ENCODE measurements at places on chromosomes 3 and 15.

- DNase-seq, result no peak
Observed at GRCh38 chr3:149736175-149736952, 15.9 kb downstream of the COMMD2 start.

DNA sequence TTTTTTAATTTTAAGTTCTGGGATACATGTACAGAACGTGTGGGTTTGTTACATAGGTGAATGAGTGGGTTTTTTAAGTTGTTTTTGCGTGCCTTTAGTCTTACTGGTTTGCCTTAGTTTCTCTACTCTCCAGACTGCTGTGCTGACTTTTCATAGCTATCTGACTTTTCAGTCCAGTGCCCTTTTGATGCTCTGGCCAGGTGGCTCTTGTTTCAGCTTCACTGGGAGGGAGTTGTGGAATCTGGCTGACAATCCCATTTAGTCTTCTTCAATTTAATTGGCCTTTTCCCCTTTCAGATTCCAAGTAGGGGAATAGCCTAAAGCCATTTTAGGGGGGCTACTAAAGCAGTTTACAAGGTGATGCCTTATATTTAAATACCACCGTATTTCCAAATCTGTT is 30.1 kb downstream of the FNDC3B start:
- DNase-seq, result no peak

GRCh38 chr3:177145381-177145780 is 51.9 kb downstream of the TBL1XR1 start:
- DNase-seq, result no peak

DNA sequence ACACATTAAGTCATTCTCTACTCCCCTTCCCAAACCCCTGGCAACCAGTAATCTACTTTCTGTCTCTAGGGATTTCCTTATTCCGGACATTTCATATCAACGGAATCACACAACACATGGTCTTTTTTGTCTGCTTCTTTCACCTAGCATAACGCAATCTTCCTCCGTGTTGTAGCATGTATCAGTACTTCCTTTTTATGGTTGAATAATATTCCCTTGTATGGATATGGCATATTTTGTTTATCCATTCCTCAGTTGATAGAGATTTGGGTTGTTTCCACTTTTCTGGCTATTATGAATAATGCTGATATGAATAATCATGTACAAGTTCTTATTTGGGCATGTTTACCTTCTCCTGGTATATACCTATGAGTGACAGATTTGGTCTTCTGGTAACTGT is 63.1 kb downstream of the TRANK1 start:
- DNase-seq, result no peak

DNA sequence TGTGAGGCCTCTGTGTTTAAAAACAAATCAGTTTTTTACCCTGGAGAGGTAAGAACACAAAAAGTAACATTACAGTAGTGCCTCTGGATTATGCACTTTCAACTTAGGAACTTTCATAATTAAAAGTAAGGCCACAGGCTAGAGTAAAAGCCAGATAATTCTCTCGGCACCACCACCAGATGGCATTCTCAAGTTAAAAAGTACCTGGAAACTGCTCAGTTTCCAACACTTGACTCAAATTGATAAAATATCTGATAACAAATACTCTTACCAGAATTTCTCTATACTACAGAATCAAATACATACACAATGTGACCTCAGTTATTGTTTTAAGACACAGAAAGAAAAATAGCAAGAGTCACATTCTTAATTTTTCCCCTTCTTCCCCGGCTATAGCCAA is 19.9 kb downstream of the SPICE1 start:
- DNase-seq, result no peak

DNA sequence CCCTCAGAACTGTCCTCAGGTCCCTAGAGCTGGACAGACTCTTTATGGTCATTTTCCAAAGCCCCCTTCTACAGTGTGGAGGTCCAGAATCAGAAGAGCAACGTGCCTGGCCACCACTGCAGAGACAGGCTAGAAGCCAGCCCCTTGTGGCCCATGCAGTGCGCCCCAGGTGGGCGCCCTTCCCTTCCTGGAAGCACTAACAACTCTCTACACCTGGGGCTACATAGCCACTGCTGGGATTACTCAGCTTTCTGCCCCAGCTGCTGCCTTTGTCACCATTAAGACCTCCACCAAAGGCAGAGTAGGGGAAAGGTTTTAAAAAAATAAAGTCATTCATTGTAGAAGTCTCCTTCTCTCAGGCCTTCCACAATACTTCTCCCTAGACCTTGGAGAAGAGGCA is 2.3 kb downstream of the RASGRP1 start:
- DNase-seq, result no peak

DNA sequence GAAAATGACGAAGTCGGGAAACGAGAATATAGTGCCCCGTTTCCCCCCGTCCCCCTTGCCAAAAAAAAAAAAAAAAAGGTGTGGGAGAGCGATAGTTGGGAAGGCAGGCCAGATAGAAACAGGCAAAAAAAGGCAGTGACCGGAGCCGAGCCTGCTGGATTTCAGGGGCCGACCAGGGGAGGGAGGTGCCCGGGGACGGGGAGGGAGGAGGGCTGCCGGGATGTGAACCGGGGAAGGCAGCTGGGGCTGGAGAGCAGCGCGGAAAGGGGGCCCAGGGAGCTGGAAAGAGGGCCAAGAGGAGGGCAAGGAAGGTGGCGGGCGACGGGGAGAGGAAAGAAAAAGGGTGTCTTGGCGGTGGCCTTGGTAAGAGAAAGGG is 837 bp downstream of the LRRN1 start:
- no peak for DNase-seq

- no peak for DNase-seq
Observed at GRCh38 chr3:136250903-136251460, 842 bp downstream of the PCCB start.

- DNase-seq, result no peak
Observed at GRCh38 chr3:73680391-73681095, 55.8 kb upstream of the PDZRN3 start.

All from NCI-H1436 treated with DMSO at 0.1 percent for 48 hours (cell line).